HuH-7 (cell line): ENCODE measurements at places on chromosomes 12 and 14.
A peak's percentile ranks its signal among the peaks of the same experiment; 100 is the strongest.

DNA sequence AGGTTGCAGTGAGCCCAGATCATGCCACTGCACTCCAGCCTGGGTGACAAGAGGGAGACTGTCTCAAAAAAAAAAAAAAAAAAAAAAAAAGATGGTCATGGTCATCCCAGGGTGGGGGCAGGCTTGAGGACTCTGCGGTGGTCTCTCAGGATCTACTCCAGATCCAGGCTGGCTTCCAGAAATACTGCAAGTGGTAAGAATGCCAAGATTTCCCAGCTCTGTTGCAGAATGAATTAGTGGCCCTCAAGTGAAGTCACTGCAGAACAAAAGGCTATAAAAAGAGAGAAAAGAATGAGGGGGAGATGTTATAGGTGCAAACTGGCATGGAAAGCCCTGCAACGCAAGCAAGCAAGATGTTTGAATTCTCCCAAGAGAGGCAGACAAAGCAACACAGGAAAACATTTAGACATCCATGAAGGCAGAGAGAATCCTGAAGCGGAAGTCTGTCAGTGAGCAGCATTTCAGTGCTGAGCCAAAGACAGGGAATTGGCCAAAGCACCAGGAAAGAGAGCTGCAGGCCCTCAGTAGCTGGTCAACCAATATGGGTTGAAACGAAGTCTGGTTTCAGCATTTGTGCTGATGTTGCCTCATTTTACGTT is 31.9 kb upstream of the ETFBKMT start:
- DNase-seq: no peak

- DNase-seq: no peak
Observed at GRCh38 chr12:13539051-13539450, 342.5 kb downstream of the EMP1 start.

GRCh38 chr12:13941258-13942249 is 39.8 kb downstream of the GRIN2B start:
- DNase-seq: peak; percentile 41

DNA sequence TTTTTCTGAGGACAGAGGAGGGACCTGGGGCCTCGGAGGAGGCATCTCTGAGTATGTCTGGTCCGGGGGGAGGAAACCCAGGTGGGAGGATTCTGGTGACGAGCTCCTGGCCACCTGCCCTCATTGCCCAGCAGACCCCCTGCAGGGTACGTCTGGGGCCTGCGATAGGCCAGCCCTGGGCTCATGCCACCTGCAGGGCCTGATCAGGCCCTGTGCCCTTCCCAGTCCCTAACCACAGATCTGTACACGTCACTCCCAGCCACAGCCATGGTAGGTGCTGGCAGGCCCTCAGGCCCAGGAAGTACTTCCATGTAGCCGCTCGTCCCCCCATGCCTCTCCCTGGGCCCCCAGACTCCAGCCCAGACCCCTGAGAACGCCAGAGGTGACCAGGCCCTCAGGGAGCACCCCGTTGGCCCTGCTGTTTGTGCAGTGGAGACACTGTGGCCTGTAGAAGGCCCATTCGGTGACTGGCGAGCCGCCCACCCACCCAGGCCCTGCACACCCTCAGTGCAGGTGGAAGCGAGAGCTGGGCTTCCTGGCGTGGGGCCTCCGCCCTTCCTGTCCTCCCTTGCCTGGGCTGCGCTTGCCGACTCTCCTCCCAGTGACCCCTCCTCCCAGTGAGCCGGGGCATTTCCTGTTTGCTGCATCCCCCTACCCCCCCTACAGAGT is 5.7 kb downstream of the INF2 start:
- DNase-seq: no peak

DNA sequence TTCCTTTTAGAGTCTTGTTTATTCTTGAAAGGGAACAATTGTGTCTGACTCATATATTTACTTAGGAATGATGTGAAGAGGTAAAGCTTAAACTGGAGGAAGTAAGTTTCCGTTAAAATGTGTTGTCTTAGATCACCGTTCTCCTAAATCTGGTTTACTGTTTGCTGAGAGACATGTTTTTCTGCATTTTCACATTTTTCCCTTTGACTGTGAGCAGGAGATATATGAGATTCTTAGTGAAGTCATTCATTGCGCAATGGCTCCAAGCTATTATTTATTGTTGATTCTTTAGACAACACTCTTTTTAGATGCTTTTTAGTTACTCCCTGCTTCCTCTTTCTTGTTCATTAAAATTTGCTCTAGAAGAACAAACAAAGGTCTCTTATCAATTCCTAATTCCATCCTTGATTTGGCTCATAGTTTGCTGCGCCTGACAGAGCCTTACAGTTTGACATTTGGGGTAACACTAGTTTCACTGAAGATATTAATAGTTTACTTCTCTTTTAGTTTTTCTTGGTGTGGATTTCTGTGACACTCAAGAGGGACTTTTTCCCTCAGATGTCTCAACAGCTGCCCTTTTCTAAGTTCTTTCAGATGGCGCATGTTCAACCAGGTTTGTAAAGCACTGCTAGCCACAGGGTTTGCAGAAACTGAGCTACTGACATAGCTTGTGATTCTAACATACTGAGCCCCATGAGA is 11.4 kb downstream of the CLECL1 start:
- DNase-seq: no peak

- DNase-seq: no peak
Observed at GRCh38 chr14:94691660-94692034, 78.3 kb downstream of the GSC start.

- DNase-seq: no peak
Observed at GRCh38 chr12:2169489-2169888, 116.7 kb downstream of the CACNA1C start.

GRCh38 chr12:121712190-121712460 is 427 bp upstream of the TMEM120B start:
- no peak for DNase-seq

- DNase-seq: no peak
Observed at GRCh38 chr12:46332260-46332659, 40.3 kb downstream of the SLC38A2 start.

DNA sequence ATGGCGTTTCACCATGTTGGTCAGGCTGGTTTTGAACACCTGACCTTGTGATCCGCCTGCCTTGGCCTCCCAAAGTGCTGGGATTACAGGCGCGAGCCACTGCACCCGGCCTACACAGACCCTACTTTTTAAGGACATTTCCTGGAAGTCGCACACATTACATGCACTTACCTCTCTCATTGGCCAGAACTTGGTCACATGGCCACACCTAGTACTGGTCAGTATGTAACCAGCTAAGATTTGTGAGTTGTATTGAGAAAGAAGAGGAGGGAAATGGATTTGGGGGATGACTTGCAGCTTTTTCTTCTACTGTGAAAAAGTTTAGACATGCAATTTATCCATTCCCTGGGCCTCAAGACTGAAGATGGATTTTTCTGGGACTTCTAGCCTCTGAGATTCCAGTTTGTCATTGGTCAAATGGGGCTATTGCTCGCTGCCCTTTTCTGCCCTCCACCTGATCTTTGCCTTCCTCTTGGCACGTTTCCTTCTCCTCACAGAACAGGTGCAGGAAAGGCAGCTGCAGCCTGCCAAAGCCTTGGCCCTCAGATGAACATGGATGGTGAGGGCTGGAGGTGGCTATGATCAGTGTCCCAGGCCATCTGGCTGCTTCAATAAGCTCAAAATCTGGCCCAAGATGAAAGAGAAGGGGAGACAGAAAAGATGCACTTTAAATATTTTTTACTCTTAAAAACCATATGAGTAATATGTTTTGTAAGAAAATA is 7.1 kb upstream of the ZDHHC22 start:
- no peak for DNase-seq

DNA sequence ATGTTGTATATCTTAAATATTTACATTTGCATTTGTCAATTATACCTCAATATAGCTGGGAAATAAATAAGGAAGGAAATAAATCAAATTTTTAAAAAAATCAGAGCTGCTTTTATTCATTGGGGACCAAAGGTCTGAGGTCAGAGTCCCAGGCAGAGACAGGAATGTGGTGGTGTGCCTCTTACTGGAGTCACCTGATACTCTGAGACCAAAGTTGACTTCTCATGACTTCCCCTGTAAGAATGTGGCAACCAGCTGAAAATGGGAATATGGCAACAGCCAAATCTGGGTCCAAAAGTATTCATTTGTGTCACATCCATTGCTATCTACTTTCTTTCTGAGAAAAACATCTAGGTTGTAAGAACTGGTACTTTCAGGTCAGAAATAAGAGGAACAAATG is 496.6 kb upstream of the TMPO start:
- DNase-seq: no peak

DNA sequence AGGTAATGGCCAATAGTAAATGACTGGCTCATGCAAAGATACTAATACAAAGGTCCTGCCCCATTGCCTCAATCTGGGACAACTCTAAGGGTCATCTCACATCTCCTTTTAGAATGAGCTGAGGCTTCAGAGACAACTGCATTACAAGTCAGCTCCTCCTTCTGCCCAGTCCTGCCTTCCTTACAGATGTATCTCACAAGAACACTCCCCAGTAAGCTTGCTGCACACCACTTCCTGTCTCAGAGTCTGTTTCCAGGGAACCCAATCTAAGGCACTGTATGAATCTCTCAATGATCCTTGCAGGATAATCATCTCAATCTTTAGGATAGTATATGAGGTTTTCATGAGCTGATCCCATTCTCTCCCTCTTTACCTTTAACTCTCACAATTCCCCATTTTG is 57.8 kb upstream of the ZDHHC17 start:
- no peak for DNase-seq

DNA sequence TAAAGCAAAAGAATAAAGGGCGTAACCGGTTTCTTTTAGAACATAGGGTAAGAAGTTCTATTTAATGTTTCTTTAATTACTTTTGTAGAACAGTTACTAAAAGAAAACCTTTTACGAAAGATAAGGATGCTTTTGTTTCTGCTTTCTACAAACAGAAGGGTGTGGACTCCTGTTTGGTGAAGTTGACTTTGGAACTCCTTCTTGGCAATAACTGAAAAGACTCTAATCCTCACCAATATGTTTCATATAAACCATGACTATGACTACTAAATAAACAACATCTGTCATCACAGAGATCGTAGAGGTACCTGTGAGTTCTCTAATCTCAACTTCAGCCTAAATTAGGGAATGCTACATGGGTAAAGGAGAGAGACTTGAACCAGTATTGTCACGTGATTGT is 210.8 kb upstream of the FLRT2 start:
- no peak for DNase-seq

DNA sequence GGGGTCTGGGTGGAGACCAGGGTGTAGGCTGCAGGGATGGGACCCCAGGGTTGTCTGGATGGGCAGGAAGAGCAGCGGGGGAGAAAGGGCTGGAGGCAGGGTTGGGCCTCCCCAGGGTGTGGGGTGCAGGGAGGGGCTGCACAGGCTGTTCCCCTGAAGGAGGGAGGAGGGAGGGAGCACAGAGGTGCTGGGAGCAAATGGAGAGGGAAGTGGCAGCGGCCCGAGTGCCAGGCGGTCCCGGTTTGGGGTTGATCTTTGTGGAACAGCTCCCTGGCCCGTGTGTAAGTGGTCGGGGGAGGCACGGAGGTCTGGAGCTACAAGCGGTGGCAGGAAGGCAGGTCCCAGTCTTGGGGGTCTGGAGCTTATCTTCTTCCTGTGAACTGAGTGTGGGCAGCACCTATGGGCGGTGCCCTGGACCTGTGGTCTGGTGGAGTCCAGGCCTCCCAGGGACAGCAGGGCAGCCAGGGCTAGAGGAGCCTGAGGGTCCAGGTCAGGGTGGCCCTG is 391.6 kb downstream of the TMEM121 start:
- DNase-seq: no peak

DNA sequence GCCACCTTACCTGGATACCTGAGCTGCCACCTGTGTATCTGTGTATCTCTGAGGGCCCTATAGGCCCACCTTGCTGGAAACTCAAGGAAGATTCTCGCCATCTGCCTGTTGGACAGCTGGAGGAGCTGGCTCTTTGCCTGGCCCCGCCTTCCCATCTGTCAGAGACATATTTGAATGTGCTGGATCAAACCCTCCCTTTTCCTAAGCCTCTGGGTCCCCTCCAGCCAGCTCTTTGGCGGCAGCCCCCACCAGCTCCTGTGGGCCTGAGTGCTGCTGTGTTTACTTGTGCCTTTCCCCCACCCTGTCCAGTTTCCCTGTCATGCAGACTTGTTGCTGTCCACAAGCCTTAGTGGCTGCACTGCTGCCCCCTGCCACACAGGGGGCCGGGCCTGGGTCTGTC is 55.9 kb upstream of the SRSF5 start:
- no peak for DNase-seq

DNA sequence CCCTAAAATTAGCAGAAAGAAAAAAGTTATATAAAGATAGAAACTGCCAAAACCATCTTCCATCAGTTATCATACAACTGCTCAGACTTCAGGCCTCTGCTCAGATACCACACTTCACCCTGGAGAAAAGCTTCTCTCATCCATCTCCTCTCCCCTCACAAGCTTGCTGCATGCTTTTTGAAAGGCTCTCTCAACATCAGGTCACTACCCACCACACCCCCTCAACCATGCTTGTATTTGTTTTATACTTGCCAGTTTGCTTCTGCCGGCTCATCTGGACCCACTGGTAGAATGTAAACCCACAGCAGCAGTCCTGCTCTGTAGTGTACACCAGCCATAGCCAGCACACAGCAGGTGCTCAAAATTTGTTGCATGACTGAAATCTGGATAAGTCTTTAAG is 8.8 kb downstream of the PPP1CC start:
- no peak for DNase-seq

DNA sequence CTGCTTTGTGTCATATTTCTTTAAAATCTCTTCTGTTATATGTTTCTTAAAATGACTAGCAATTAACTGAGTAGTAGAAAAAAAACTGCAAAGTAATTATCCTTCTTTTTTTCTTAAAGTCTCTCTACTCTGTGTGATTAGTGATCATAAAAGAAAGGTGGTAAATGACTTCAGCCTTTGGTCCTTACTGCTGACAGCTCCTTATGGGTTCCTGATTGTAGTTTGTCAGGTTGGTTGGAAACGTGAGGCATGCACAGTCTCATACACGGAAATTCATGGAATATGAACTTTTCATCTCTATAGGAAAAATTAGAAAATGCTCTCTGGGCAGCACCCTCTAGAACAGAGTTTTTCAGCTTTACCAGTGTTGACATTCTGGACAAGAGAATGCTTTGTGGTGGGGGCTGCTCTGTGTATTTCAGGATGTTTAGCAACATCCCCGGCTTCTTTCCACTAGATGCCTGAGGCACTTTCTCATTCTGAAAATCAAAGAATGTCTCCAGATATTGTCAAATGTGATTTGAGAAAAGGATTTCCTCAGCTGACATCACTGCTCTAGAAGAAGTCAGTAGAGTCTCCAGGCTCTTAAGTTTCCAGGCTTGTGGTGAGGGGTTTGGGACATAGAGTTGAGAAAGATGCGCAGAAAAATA is 121.0 kb downstream of the PIK3C2G start:
- no peak for DNase-seq

- DNase-seq: no peak
Observed at GRCh38 chr12:109139360-109139759, 23.0 kb downstream of the ACACB start.
